Activated naive CD8-positive, alpha-beta T cell treated with anti-CD3 and anti-CD28 coated beads, Interleukin-2, amount 50 U/mL, for 16 hours (primary cell): ENCODE measurements at places on chromosomes 3 and 15.
A peak's percentile ranks its signal among the peaks of the same experiment; 100 is the strongest.

GRCh38 chr3:45507820-45508317 is 86.7 kb upstream of the LIMD1 start:
- no peak for DNase-seq

- no peak for DNase-seq
Observed at GRCh38 chr3:264394-265156, 68.0 kb downstream of the CHL1 start.

GRCh38 chr3:54999811-55000210 is 72.0 kb upstream of the LRTM1 start:
- DNase-seq: no peak

- DNase-seq: no peak
Observed at GRCh38 chr3:149776170-149776569, 16.2 kb downstream of the ANKUB1 start.

GRCh38 chr15:73395671-73396070 is 26.9 kb upstream of the HCN4 start:
- no peak for DNase-seq

DNA sequence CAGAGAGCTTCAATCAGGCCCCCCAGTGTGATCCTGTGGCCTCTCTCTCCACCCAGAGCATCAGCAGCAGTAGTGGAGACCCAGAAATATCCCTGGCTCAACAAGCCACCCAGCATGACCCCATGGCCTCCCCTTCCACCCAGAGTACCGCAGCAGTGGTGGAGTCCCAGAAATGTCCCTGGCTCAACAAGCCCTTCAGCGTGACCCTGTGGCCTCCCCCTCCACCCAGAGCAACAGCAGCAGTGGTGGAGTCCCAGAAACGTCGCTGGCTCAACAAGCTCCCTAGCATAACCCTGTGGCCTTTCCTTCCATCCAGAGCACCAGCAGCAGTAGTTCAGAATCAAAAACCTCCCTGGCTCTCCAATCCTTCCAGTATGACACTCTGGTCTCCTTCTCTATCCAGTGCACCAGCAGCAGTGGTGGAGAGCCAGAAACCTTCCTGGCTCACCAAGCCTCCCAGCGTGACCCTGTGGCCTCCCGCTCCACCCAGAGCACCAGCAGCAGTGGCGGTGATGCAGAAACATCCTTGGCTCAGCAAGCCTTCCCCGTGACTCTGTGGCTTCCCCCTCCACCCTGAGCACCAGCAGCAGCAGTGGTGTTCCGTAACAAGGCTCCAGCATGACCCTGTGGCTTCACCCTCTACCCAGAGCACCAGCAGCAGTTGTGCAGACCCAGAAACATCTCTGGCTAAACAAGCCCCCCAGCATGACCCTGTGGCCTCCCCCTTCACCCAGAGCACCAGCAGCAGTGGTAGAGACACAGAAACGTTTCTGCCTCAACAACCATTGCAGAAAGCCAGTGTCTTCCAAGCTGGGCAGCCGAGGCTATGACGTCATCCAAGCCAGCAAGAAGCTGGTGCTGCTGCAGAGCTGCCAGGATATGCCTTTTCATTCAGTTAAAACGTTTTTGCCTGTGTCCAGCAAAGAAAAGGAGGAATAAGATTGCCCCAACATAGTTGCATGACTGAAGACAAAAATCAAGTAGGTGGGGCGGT is 61.3 kb upstream of the TAMM41 start:
- DNase-seq: no peak

- DNase-seq: no peak
Observed at GRCh38 chr3:53715815-53716483, 130.3 kb downstream of the CHDH start.

DNA sequence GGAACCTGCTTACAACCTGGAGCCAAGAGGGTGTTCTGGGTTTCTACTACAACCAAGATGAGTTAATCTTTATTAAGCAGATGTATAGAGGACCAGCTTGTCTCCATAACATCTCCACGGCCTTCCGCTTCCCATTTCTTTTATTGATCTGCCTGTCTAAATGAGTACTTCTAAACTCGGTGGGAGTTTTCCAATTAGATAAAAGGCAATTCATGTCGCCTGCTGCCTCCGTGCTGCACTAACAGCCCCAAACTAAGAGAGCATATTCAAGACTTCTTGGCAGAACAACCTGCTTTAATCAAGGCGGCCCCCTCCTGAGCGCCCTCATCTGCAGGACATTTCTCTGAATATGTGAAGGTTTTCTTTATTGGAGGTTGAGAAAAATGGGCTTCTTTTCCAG is 270.1 kb downstream of the PDCD6IP start:
- DNase-seq: no peak

GRCh38 chr3:169787120-169787519 is 13.9 kb downstream of the MYNN start:
- DNase-seq: no peak

DNA sequence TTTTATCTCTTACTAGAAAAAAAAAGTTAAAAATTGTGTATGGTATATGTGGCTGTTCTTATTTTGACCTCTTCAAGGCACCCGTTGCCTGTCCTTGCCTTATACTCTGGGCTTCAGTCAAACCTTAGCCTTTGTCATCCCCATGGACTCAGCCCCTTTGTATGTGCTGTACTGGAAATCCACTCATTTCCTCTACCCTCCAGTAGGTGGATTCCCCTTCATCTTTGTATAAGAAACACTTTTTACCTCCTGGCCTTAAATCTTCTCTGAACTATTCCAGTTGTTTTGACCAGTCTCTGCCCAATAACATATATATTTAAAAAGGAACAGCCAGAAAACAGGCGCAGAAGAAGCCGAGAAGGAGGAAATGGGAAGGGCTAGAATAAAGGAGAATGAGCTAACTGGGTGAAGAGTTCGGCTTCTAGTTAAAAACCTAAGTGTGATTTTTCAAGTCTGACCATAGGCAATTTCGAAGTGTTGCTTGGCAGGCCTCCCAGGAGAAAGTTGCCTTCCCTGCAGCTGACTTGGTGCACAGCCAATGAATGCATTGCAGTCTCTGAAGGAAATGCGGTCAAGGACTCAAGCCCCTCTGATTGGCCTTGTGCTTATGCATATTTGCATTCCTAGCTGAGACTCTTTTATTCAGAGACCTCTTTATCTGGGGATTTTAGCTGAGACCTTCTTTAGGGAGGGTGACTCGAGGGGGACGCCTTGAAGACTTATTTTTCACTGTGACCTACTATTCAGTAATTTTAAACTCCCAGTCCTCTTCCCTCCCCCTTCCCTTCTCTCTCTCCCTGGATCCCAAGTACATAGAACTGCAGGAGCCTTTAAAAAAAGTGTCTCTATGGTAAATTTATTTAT is 277.4 kb downstream of the ROBO1 start:
- no peak for DNase-seq

- peak; percentile 23 for DNase-seq
Observed at GRCh38 chr15:31327669-31328427, 1.2 kb downstream of the KLF13 start.
